Stomach (tissue), 19 donors: ENCODE measurements at places on chromosomes 6 and 20.

- no peak overlapping the region for H3K4me3 ChIP-seq
- H3K4me1 ChIP-seq = no peaks in the 10 kb centered on the region
- no peak overlapping the region for H3K27ac ChIP-seq
- no peak for DNase-seq
- peaks cover 30% of the 10 kb centered on the region for H3K36me3 ChIP-seq
Measured at GRCh38 chr6:147311218-147311617, 107.0 kb downstream of the STXBP5 start.

GRCh38 chr6:170221753-170222400 is 69.0 kb downstream of the DLL1 start:
- no peaks in the 10 kb centered on the region for H3K27me3 ChIP-seq
- H3K27ac ChIP-seq = no peak overlapping the region
- H3K4me3 ChIP-seq = no peak overlapping the region
- no peaks in the 10 kb centered on the region for H3K36me3 ChIP-seq

DNA sequence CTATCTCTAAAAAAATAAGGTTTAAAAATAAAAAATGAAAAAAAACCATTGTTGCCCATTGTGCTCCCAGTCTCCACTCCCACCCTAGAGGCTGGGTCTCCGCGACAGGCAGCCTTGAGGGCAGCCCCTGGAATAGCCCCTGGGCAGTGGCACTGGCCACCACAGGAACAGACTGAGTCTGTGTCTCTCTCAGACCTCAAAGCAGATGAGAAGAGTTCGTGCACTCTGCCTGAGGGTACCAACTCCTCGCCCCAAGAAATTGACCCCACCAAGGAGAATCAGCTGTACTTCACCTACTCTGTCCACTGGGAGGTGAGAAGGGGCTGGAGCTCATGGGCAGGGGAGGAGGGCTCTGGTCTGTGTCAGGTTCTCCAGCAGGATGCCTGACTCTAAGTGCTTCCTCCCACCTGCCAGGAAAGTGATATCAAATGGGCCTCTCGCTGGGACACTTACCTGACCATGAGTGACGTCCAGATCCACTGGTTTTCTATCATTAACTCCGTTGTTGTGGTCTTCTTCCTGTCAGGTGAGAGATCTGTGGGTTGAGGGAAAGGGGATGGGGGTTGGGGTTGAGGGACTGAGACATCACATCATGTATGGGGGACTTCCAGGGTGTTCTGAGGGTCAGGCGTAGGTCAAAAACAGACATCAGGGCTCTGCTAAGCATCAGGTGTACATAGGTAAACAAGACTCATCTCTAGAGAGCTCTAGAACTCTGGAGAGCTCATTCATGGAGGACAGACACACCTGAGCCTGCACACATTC is 35.6 kb downstream of the TM9SF4 start:
- DNase-seq = no peak
- no peaks in the 10 kb centered on the region for H3K27me3 ChIP-seq
- no peaks in the 10 kb centered on the region for H3K4me1 ChIP-seq
- no peak overlapping the region for H3K4me3 ChIP-seq
- H3K36me3 ChIP-seq = peaks cover 100% of the 10 kb centered on the region

GRCh38 chr6:48766349-48766748 is 655.4 kb upstream of the PTCHD4 start:
- H3K27me3 ChIP-seq = no peaks in the 10 kb centered on the region
- H3K4me1 ChIP-seq = peaks cover 7% of the 10 kb centered on the region
- no peak for DNase-seq
- H3K27ac ChIP-seq = no peak overlapping the region
- no peaks in the 10 kb centered on the region for H3K36me3 ChIP-seq

DNA sequence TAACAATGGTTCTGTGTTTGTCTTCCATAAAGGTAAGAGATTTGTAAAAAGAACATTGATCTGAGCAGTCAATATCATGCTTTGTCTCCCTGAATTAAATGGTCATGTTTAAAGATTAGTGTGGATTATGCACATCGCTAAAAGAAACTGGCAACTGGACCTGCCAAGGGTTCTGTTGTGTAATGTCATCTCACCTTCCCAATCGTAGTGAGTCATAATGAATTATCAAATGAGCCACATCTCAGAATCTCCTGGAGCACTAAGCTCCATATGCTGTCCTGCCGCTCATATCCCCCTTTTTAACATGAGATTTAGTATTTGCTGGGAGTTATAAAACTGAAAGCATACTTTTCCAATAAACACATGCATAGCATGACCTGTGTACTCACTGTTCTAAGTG is 187.0 kb upstream of the OPRM1 start:
- no peak for DNase-seq
- no peak overlapping the region for H3K27ac ChIP-seq
- H3K4me1 ChIP-seq = no peaks in the 10 kb centered on the region
- no peak overlapping the region for H3K4me3 ChIP-seq

GRCh38 chr6:16733085-16733484 is 28.2 kb downstream of the ATXN1 start:
- no peak overlapping the region for H3K4me3 ChIP-seq
- no peaks in the 10 kb centered on the region for H3K36me3 ChIP-seq
- H3K27ac ChIP-seq = no peak overlapping the region
- peaks cover 22% of the 10 kb centered on the region for H3K4me1 ChIP-seq
- no peaks in the 10 kb centered on the region for H3K27me3 ChIP-seq

GRCh38 chr20:39661833-39662232 is 699.7 kb downstream of the DHX35 start:
- H3K27me3 ChIP-seq = no peaks in the 10 kb centered on the region
- DNase-seq = no peak
- no peaks in the 10 kb centered on the region for H3K4me1 ChIP-seq

GRCh38 chr6:64955435-64955848 is 751.6 kb downstream of the EYS start:
- no peak overlapping the region for H3K27ac ChIP-seq
- H3K27me3 ChIP-seq = no peaks in the 10 kb centered on the region
- H3K4me1 ChIP-seq = no peaks in the 10 kb centered on the region
- no peak for DNase-seq

GRCh38 chr20:36104244-36104643 is 50.3 kb upstream of the EPB41L1 start:
- H3K27ac ChIP-seq = peak overlapping the region; percentile 73
- DNase-seq = no peak
- no peaks in the 10 kb centered on the region for H3K27me3 ChIP-seq
- H3K4me1 ChIP-seq = peaks cover 62% of the 10 kb centered on the region
- H3K4me3 ChIP-seq = no peak overlapping the region

DNA sequence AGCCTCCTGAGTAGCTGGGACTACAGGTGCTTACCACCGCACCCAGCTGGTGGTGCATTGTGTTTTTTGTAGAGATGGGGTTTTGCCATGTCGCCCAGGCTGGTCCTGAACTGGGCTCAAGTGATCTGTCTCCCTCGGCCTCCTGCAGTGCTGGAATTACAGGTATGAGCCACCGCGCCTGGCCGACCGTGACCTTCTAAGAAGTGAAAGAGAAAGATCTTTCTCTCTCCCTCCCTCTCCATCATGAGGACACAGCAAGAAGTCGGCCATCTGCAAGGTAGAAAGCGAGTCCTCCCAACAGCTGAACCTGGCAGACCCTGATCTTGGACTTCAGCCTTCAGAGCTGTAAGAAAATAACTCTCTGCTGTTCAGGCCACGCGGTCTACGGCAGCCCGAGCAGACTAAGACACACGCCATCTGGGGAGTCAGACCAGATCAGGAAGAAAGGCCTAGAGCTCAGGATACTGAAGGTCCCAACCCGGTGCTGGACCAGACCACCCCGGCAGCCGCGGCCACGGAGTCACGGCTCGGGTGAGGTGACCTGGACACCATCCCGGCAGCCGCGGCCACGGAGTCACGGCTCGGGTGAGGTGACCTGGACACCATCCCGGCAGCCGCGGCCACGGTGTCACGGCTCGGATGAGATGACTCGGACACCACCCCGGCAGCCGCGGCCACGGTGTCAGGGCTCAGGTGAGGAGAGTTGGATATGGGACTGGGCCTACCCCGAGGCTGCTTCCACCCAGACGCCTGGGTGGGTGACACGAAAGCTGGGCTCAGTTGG is 9.6 kb downstream of the GMEB2 start:
- H3K27me3 ChIP-seq = no peaks in the 10 kb centered on the region
- H3K36me3 ChIP-seq = peaks cover 58% of the 10 kb centered on the region
- no peak overlapping the region for H3K4me3 ChIP-seq
- no peaks in the 10 kb centered on the region for H3K4me1 ChIP-seq
- no peak for DNase-seq

GRCh38 chr6:128631031-128631430 is 110.6 kb upstream of the PTPRK start:
- peaks cover 16% of the 10 kb centered on the region for H3K4me1 ChIP-seq
- H3K27me3 ChIP-seq = no peaks in the 10 kb centered on the region
- H3K27ac ChIP-seq = no peak overlapping the region
- no peaks in the 10 kb centered on the region for H3K36me3 ChIP-seq
- DNase-seq = no peak

- no peak overlapping the region for H3K4me3 ChIP-seq
- peaks cover 47% of the 10 kb centered on the region for H3K4me1 ChIP-seq
- no peaks in the 10 kb centered on the region for H3K36me3 ChIP-seq
- H3K27ac ChIP-seq = peak overlapping the region; percentile 68
- no peaks in the 10 kb centered on the region for H3K27me3 ChIP-seq
Measured at GRCh38 chr6:119313937-119314884, 35.4 kb downstream of the MAN1A1 start.

DNA sequence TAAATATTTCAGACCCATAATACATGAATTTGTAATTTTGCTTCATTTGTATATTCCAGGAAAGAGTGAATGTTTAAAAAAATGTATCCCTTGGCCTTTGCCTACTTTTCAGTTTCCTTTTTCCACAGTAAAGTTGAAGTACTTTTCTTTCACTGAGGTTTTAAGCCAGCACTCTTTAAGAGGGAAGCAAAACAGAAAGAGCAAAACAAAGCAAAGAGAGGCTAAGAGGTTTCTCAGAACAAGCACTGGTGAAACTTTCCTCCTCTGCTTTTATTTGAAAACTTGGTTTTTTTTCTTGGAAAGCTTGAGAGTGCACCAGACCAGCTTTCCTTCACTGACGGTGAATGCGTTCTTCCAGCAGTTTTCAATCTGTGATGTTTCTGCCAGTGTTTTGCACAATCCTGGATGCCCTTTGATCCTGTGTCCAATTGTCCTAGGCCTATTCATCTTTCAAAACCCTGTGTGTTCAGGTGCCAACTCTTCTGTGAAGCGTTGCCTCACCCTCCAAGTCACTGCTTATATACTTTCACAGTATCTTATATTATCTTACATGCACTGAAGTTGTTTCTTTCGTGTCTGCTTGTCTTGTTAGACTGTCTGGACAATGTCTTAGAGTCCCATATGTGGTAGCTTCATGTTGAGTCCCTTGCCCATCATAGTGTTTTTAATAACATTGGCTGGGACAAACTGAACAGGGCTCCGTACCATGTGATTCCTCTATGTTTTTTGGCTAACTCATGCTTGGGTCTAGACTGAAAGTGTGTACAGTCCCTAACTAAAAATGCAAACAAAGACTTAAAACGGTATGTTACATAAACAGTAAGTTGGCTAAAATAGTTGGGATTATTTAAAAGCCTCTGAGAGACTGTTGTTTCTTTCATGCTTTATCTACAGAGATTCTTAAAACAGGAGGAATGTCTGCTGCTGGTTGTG is 1.9 kb downstream of the RNF217 start:
- DNase-seq = peak; percentile 51
- no peaks in the 10 kb centered on the region for H3K36me3 ChIP-seq
- H3K4me1 ChIP-seq = peaks cover 67% of the 10 kb centered on the region
- peak overlapping the region; percentile 89 for H3K4me3 ChIP-seq
- no peaks in the 10 kb centered on the region for H3K27me3 ChIP-seq

DNA sequence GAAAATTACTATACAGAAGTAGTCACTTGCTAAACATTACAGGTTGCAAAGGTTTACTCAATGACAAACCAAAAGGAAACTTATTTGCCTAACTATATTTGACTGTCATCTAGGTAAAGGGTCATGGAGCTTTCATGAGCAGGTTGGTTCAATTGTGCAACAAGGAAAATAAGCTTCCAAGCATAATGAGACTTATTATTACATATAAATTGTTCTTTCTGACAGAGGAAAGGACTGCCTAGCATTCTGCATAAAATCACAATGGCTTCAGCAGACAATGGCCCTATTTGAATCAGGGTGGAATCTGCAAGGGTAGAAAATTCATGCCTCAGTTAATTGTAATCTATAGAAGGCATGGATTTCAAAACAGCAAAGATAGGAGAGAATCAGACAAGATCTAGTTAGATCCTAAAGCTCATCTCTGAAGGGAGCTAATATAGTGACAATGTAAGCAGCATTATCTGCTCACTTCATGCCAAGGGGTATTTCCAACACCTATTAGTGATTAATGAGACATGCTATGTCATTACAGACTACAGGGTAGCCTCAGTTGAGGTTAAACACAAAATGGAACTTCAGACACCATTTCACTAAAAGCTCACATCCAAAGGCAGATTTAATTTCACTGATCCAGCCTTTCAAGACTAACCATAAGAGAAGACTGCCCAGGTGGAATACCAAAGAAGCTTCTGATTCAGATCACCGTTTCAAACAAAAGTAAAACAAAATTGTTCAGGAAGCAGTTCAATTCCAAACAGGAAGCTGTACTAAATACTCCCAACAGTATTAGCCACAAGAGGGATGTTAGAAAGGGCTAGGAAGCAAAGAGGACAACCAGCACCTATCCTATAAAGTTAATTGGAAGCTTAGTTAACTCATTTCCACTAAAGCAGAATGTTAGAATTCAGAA is 8.5 kb downstream of the STAU1 start:
- DNase-seq = no peak
- H3K36me3 ChIP-seq = peaks cover 17% of the 10 kb centered on the region
- no peaks in the 10 kb centered on the region for H3K27me3 ChIP-seq
- peaks cover 71% of the 10 kb centered on the region for H3K4me1 ChIP-seq
- peak overlapping the region; percentile 30 for H3K27ac ChIP-seq
- H3K4me3 ChIP-seq = no peak overlapping the region

DNA sequence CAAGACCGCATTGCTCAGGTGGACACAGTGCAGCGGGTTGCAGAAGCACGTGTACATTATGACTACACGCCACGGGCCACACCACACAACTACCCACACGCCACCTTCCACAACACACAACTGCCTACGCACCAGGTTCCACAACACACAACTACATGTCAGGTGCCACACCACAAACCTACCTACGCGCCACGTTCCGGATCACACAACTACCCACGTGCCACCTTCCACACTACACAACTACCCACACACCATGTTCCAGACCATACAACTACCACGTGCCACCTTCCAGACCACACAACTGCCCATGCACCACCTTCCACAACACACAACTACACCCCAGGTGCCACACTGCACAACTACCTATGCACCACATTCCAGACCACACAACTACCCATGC is 20.5 kb downstream of the THBS2 start:
- H3K4me1 ChIP-seq = no peaks in the 10 kb centered on the region
- no peaks in the 10 kb centered on the region for H3K27me3 ChIP-seq
- H3K4me3 ChIP-seq = no peak overlapping the region
- H3K36me3 ChIP-seq = no peaks in the 10 kb centered on the region

GRCh38 chr6:124197148-124197547 is 393.5 kb downstream of the NKAIN2 start:
- no peak overlapping the region for H3K4me3 ChIP-seq
- H3K36me3 ChIP-seq = no peaks in the 10 kb centered on the region
- H3K27ac ChIP-seq = no peak overlapping the region
- H3K4me1 ChIP-seq = no peaks in the 10 kb centered on the region
- H3K27me3 ChIP-seq = no peaks in the 10 kb centered on the region

GRCh38 chr6:155374681-155375080 is 60.4 kb upstream of the TFB1M start:
- no peak overlapping the region for H3K27ac ChIP-seq
- H3K4me1 ChIP-seq = no peaks in the 10 kb centered on the region
- DNase-seq = no peak
- no peak overlapping the region for H3K4me3 ChIP-seq
- H3K36me3 ChIP-seq = no peaks in the 10 kb centered on the region
- no peaks in the 10 kb centered on the region for H3K27me3 ChIP-seq

GRCh38 chr6:16806363-16806762 is 45.1 kb upstream of the ATXN1 start:
- DNase-seq = no peak
- H3K36me3 ChIP-seq = no peaks in the 10 kb centered on the region
- no peak overlapping the region for H3K27ac ChIP-seq
- H3K4me3 ChIP-seq = no peak overlapping the region
- H3K27me3 ChIP-seq = no peaks in the 10 kb centered on the region
- H3K4me1 ChIP-seq = no peaks in the 10 kb centered on the region
